ENCODE measurements at places on chromosomes 3 and 15. TPM values are rescaled to one million over a fixed set of nuclear protein-coding genes. Genes with fewer than 3 reads are reported as not detected.
A peak's percentile ranks its signal among the peaks of the same experiment; 100 is the strongest.

DNA sequence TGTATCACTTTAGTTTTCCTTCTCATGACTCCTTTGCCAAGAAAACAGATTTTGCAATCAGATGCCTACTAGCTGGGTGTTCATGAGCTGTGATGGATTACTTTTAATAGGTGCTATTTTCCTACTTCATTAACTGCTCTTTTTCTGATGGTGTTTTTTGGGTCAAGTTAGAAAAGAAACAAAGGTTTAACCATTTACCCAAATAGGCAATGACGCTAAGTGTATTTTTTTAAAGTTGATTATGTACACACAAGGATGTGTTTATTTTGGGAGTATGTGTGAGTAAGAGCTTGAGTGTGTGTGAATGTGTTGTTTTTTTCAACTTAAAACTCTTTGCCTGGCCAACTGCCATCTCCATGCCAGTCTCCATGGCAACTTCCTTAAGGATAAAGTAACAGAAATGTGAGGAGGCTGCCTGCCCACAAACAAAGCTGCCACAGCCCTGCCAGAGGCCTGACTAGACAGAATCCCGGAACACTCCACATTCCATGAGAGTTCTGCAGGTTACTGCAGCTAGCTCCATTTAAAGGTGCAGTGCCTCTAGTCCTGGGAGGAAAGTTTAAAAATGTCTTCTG, 215.6 kb upstream of the RBMS3 start:
- peak; percentile 81 for DNase-seq

DNA sequence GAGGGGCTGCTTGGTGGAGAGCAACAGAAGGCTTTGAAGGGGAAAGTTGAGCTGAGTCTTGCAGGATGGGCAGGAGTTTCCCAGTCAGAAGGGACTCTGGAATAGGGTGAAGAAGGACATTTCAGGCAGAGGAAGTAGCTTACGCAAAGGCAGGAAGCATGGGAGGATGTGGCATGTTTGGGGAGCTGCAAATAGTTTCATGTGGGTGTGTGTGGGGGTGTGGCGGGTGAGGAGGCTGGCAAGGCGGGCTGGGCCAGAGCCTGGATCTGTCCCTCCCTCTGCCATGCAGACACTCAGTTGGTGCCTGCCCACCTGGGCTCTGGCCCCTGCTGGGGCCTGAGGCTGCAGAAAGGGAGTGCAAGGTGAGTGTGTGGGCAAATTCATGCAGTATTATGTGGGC, 10.4 kb downstream of the TEX264 start:
- peak; percentile 4 for DNase-seq

- DNase-seq: no peak
These were observed 29.9 kb downstream of the SLC49A4 start for GRCh38 chr3:122824465-122825381.

DNA sequence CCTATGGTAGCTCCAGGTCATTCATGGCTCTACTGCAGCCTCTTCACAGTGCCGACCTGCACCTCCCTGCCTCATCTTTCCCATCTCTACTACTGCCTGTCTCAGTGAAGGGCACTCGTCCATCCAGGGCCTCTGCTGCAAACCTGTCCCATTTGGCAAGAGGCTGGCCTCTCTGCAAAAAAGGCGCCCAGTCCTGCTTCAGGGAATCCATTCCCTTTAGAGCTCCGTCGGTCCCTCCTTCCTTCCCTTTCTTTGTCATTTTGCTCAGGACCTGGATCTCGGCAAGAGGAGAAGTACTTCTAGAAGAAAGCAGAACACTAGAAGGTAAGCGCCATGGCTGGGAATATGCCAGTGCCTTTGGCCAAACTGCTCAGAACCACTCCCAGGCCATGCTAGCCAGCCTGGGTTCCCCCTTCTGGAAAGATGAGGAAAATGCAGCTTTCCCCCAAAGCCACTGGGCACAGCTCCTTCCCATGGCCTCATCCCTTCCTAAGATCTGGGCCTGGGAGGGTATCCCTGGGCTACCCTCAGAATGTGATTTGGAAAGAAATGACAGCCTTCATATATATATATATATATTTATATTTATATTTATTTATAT, 6.4 kb upstream of the ISL2 start:
- peak; percentile 58 for DNase-seq

DNA sequence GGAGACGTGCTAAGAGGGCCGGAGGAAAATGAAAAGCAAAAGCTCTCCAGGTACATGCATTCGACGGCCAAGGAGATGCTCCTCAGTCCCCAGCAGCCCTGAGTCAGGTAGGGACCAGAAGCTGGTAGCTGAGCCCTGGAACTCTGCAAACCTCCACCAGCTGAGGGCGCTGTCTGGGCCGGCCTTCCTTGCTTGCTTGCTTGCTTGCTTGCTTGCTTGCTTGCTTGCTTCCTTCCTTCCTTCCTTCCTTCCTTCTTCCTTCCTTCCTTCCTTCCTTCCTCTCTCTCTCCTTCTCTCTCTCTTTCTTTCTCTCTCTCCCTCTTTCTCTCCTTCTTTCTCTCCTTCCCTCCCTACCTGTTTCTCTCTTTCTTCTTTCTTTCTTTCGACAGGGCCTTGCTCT, 94.6 kb upstream of the RASGRF1 start:
- DNase-seq: no peak

DNA sequence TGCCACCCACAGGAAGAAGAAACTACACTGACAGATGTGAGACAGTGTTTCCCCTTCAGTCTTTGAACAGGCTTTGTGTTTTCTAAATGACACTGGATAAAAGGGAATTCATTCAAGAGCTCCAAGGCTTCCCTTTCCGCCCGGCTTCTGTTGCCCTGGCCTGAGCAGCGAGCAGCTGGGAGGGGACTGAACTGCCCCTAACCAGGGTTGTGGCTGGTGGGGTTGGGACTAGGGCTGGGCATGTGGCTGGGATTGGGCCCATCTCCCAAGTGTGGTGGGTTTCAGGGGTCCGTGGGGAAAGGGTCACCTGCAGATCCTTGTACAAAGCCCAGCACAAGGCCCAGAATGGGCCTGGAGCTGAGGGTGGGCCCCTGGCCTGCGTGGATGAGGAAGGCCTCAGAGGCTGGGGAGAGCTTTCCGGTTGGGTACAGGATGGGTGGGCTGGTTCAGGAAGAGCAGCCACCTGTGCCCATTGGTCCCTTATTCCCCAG, 10.4 kb downstream of the VILL start:
- DNase-seq: peak; percentile 1

GRCh38 chr3:47161983-47162696, 1.8 kb downstream of the SETD2 start:
- DNase-seq: no peak

DNA sequence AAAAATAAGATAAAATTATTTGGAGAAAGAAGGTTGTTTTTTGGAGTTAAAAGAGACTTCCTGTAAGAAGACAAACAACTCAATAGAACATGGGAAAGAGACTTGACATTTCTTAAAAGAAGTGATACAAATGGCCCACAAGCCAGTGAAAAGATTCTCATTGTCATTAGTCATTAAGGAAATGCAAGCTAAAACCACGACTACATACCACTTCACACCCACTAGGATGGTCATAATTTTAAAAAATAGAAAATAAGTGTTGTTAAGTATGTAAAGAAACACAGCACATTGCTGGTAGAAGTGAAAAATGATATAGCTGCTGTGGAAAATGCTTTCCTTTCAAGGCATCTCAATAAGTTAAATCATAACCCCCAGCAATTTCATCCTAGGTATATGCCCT, 44.4 kb upstream of the GK5 start:
- DNase-seq: no peak

DNA sequence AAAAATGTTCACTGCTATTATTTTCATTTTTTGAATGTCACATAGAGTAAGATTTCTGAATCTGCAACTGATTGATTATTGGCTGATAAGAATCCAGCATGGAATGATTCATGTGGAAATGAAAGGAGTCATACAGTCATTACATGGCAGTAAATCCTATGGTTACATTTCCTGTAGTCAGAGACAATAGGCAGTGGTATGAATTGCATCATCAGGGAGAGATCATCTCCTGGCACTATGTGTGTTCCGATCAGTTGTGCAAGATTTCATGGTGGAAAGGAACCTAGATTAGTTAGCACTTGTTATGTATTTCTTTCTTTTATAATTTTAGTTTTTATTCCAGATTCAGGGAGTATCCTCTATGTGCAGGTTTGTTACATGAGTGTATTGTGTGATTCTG, 38.8 kb downstream of the SLC12A1 start:
- no peak for DNase-seq

GRCh38 chr3:64039981-64040733, 16.9 kb upstream of the PSMD6 start:
- no peak for DNase-seq

CCDC39 gene
- not detected for total RNA-seq

FMN1 gene
- 10.2 TPM for total RNA-seq

VEPH1 gene
- total RNA-seq: 11.2 TPM

SCN5A gene
- total RNA-seq: 0.28 TPM

Measured in pancreas (tissue), 10 donors.